CD4-positive, alpha-beta T cell treated with Interleukin-21 for 1 hour (primary cell): ENCODE measurements at places on chromosomes 12 and 14.
A peak's percentile ranks its signal among the peaks of the same experiment; 100 is the strongest.

DNA sequence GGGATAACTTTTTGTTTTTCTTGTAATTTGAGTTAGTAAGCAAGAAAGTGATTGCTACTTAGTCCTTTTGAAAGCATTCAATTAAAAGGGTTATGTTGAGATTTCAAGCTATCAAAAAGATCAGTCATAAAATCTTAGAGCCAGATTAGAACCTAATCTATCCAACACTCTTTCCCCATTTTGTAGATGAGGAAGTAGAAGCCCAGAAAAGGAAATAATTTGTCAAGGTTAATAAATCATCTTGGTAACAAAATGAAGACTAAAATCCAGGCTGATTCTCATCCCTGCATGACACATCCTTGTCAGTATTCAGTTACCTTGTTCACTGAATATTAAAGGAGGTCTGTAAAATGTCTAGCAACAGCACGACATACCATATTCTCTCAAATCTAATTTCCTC is 26.5 kb downstream of the PPP1R13B start:
- DNase-seq = no peak

DNA sequence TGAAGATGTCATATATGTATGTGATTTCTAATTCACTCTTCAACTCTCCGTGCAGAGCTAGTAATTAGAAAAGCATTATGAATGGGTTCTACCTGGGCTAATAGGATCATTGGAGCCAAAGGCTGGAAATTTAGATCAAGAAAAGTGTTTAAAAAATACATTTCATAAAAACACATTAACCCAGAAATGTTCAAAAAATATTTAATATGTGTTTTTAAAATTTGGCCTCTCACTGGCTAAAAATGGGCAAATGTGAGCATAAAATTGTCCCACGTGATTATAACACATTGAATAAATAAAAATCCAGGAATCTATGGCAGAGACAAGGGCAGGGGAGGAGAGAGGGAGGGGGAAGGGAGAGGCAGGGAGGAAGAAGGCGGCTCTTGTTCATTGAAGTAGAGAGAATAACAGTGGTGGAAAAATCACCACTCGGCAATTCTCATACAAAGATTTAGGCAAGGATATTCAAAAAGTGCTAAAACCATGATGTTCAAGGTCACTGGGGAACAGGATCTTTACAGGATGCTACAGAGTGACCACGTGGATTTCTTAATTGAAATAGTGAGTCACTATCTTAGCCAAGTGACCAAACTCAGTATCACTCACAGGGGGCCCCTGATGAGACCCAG is 38.8 kb downstream of the FBXO21 start:
- no peak for DNase-seq

GRCh38 chr14:22491683-22492621 is 97.1 kb downstream of the DAD1 start:
- peak; percentile 64 for DNase-seq

DNA sequence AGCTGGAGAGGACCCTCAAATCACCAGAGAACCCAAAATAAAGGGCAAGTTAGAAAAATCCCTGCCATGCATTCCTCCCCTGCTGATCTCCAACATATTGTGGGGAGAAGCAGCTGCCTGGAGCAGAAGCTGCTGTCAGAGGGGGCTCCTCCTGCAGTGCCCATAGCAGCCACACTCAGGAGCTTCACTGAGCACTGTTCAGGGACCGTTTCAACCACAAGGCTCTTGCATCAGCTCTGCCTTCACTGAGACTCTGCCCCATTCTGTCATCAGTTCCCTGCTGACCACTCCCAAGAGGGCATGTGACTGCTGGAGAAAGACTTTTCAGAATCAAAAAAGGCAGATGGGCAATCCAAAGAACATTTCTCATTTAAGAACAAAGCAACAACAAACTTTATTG is 392.7 kb downstream of the GALC start:
- DNase-seq = no peak

GRCh38 chr14:77657280-77657679 is 40.8 kb upstream of the SPTLC2 start:
- DNase-seq = no peak

DNA sequence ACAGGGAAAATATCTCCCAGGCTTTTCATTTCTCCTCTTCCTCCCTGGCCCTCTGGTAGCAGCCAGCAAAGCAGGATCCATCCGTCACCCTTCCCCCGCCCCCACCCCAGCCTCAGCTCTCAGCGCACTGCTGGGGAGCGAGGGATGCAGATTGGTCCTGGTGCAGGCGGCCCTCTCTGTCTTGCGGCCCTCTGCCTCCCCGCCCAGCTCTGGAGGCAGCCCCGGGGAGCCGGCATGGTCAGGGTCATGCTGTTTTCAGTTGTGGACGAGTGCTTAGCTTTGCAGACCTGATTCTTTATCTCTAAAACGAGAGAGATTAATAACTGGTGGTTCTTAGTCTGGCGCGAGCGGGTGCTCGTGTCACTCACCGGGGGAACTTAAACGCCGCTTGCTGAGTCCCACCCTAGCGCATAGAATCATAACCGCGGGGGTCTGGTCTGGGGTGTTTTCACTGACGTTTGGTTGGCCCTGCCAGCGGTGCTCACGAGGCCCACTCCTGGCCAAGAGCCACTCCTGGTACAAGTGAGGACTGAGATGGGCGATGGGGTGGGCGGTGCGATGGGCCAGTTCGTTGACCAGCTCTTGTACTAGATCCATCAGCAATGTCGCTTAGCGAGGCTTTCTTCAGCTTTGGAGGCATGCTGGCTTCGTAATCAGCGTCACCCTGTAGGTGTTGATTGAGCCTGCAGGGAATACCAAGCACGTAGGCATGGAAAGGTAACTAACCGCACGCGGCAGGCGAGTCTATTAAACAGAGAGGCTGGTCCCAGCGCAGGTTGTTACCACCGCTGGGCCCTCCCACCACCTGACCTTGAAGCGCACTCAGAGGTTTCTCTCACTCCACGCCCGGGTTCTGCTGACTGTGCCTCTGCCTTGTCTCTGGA is 95.2 kb downstream of the TSPAN9 start:
- DNase-seq = no peak

- DNase-seq = peak; percentile 47
Measured at GRCh38 chr14:52352569-52352968, 38.5 kb downstream of the PTGER2 start.

DNA sequence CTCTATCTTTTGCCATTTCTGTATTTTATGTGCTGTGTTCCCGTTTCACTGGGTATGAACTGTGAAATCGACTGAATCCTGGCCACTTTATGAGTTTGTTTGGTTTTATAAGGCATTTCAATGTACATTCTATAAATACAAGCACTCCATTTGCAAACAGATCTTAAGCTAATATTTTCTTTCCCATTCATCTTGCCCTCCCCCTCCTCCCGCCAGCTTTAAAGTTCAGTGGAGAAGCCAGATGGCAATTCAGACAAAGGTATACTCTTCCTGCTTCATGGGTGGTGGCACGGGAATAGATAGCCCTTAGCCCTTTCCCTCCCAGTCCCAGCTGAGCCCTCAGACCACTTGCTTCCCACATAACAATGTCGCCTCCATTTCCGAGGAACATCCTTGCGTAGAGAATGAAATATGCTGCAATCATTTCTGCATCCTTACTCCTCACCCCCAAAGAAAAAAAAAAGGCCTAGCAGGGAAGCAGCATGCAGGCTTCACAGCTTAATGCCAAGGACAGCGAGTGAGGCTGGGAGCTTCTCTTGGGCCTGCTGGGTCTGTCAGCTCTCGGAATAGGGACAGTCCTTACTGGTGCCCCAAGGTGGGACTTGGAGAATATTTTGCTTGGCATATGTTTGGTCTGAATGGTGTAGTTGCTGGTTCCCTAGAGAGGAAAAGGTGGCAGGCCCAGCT is 52.8 kb upstream of the SRSF5 start:
- no peak for DNase-seq

DNA sequence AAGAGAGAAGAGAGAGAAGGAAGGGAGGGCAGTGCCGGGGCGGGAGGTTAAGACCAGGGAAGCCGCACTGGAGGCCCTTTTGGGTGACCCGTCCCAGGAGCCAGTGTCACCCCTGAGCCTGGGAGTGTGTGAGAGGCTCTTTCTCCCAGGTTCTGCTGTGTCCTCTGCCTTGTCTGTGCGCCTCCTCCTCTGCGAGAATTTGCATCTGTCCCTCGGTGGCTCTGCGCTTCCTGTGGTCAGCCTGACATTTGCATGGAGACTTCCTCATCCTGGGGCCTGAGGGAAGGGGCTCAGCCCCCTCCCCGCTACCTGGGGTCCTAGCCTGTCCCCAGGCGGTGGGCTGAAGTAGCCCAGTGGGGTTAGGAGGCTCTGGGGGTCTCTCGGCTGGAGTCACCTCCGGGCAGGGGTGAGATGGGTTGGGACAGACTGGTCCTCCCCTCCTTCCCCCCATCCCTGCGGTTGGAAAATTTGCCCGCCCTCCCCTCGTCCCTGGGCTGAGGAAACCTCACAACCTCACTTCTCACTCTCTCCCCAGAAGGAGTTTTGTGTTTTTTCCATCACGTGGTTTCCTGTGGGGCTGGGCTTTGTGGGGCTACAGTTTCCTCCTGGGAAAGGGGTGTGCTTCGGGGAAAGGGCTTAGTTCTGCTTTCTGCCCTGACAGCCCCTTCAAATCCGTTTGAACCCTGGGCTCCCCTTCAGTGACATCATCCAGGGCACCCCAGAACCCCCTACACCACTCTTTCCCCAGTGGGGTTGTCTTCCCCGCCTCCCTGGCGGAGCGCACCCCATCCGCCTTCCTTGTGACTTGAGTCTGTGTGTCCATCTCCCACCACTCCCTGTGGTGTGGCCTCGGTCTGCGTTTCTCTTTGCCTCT is 2.5 kb downstream of the PTPN6 start:
- DNase-seq = peak; percentile 89

GRCh38 chr14:63896278-63896720 is 43.5 kb downstream of the SYNE2 start:
- no peak for DNase-seq

- no peak for DNase-seq
Measured at GRCh38 chr12:49779581-49779980, 38.2 kb downstream of the TMBIM6 start.

- DNase-seq = no peak
Measured at GRCh38 chr12:132937476-132937875, 18.6 kb downstream of the ZNF605 start.

GRCh38 chr12:24444634-24445033 is 495.2 kb upstream of the SOX5 start:
- DNase-seq = no peak

- DNase-seq = no peak
Measured at GRCh38 chr14:50222055-50222613, 9.2 kb downstream of the SOS2 start.

- DNase-seq = no peak
Measured at GRCh38 chr12:68876461-68876860, 56.5 kb downstream of the CPM start.

- no peak for DNase-seq
Measured at GRCh38 chr14:99972748-99973466, 92.3 kb upstream of the EVL start.

GRCh38 chr14:75395862-75396261 is 32.0 kb upstream of the JDP2 start:
- no peak for DNase-seq

GRCh38 chr14:61542848-61543790 is 152.2 kb upstream of the HIF1A start:
- no peak for DNase-seq

- DNase-seq = no peak
Measured at GRCh38 chr12:63308671-63309070, 157.7 kb upstream of the AVPR1A start.

- DNase-seq = no peak
Measured at GRCh38 chr12:95318071-95318545, 100.5 kb downstream of the VEZT start.

DNA sequence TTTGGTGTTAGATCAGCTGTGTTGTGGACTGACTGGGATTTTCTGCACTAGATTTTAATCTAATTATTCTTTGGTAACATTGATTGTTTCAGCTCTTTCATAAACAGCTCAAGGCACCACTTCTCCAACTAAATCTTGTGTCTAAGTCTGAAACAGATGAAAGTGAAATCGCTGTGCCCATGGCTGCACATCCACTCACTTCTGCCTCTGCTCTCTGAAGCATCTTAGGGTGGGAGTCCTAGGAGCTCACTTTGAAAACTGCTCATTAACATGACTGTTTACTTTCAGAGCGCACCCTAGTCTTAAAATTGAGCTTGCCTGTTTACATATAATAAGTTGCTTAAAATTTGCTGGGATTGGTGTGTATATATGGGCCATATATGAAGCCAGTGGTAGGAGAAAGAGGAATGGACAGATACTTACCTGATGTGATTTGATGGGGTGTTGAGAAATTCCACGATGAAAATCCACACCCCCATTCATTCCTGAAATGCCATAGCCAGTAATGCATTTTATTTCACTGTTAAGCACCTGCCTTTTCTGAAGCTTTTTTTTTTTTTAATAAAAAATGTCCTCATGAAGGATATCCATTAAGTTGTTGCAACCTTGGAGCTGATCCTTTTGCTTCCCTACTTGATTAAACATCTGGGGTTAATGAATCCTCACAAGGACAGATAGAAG is 52.8 kb downstream of the PPFIBP1 start:
- no peak for DNase-seq

GRCh38 chr14:95495076-95495475 is 21.4 kb downstream of the SYNE3 start:
- DNase-seq = no peak

DNA sequence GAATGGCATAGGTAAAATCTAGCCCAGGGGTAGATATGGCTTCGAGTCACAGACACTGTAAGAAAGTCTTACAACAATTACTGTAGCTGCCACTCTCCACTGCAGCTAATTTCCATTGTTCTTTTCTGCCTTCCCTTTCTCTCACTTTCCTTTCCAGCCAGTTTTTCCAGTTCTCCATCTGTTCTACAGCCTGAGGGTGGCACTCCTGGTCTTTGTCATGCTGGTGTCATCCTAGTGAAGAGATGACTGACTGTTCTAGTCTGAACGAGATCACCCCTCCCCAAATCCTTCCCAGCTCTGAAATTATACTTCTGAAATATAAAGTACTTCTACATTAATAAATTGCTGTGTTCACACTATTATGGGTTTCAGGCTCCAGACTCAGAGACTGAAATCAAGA is 74.2 kb upstream of the CSRP2 start:
- no peak for DNase-seq

GRCh38 chr12:92503971-92504593 is 198.7 kb upstream of the PLEKHG7 start:
- no peak for DNase-seq

DNA sequence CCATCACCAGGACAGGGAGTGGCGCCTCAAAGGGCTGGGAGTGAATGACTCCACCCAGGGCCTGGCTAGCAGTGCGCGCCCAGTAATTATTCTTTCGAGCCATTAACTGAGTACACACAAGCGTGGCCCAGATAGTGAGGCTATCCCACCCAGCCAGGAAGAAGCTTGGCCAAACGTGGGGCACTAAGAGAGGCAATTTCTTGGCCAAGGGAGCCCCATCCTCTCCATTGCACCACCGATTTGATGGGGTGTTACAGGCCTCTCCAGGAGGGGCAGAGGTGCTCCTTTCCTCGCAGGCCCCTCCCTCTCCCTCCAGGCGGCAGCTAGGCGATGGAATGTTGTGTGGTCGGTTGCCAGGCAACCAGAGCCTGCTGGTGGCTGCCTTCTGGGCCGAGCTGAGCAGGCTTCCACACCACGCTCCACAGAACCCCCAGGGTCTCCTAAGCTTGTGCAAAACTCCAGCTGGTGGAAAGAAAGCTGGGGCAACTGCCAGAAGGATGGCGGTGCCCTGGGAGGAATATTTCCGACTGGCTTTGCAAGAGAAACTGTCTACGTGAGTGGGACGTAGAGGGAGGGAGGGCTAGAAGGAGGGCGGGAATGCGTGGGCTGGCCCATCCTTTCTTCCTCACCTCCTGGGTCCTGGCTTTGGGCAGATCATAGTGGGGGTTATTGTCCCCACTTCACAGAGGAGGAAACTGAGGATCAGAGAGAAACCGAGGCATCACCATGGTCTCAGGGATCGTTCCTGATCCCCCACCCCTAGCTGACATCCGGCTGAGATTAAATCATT is at the start of gene CFAP73:
TSS of gene CFAP73 (plus strand) at position 364 of the 790 bp plus-strand sequence. CDS start at position 498, 134 bp downstream.
- no peak for DNase-seq

- peak; percentile 63 for DNase-seq
Measured at GRCh38 chr12:67651132-67651695, 2.7 kb downstream of the DYRK2 start.
